CD4-positive, alpha-beta T cell treated with Interleukin-21 for 1 hour (primary cell): ENCODE measurements at places on chromosomes 3 and 15.

GRCh38 chr3:53593611-53594010, 99.2 kb downstream of the CACNA1D start:
- no peak for DNase-seq

GRCh38 chr3:169746924-169747323, 17.9 kb downstream of the TERC start:
- no peak for DNase-seq

- no peak for DNase-seq
Measured at GRCh38 chr15:59294574-59295260, 78.0 kb downstream of the MYO1E start.

GRCh38 chr3:187841560-187841959, 96.3 kb upstream of the BCL6 start:
- no peak for DNase-seq

DNA sequence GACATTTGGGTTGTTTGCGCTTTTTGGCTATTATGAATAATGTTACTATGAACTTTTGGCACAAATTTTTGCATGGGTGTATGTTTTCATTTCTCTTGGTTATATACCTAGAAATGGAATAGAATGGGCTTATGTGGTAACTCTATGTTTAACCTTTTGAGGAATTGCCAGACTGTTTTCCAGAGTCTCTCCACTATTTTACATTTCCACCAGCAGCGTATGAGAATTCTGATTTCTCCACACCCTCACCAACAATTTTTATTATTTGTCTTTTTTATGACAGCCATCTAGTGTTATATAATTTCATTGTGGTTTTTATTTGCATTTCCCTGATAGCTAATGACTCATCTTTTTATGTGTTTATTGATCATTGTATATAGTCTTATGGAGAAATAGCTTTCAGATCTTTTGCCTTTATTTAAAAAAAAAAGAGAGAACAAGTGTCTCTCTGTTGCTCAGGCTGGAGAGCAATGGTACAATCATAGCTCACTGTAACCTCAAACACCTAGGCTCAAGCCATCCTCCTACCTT, 247.2 kb downstream of the OPA1 start:
- no peak for DNase-seq

GRCh38 chr3:43180027-43180426, 74.1 kb upstream of the POMGNT2 start:
- DNase-seq, result peak; percentile 58

GRCh38 chr3:97974996-97975395, 2.8 kb upstream of the RIOX2 start:
- DNase-seq, result no peak

DNA sequence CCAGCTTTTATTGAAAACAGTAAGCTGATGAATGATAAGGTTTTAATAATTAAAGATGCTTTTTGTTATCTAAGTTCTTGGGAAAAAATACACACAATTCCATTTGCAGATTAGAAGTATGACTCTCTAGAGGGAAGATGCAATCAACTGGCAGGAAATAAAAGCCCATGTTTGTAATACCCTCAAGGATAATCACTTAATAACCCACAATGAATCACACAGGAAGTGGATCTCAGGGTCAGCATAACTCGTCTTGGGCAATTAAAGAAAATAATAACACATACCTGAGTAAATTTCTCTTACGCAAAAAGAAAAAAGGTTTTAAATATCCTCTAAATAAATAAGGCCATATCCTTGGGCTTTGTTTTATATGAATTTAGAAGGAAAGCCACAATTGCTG, 9.4 kb upstream of the EID1 start:
- DNase-seq, result no peak

DNA sequence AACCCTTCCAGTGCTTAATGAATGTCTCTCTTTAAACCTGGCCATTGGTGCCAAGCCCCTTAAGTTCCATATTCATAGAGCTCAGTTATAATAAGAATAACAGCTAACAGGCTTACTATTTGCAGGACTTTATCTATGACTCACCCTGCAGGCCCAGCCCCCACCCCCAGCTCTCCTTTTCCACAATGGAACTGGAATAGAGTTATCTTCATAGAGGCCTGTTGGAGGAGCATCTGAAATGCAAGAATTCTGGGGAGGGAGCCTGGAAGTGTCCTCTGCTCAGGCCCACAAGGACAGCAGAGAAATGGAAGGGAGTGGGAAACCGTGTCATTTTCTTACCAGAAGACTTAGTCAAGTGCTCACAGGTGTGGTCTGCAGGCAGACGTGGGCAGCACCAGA, 52.8 kb downstream of the SEMA5B start:
- no peak for DNase-seq

- DNase-seq, result no peak
Measured at GRCh38 chr15:88979674-88980073, 66.5 kb upstream of the MFGE8 start.

DNA sequence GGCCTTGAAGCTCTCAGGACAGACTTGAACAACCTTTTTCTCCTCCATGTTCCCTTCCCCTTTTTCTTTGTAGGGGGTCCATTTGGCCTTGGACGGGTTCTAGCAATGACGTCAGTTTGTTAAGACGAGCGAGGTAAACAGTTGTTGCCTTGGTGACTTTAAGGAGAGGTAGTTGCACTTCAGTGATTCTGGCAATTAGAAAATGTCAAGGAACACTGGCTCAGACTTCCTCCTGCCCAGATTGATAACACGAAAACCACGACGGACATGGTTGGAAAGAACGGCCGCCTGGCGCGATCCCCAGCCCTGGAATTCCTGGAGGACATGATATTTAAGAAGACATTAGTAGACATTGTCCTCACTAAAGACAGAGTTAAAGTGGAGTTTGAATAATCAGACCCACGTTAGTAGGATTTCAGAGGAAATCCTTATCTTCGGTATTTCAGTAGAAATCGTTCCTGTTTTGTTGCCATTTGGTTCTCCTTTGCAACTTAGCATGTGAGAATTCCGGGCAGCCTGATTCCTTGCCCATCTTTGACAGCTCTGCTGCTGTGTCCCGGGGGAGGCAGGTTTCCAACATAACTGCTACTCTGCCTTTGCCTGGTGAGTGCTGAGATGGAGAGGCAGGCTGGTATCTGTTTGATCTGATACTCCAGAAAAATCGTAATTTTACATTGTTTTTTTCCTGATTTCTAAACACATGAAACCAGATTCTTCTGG, 87.3 kb downstream of the ST6GAL1 start:
- no peak for DNase-seq

DNA sequence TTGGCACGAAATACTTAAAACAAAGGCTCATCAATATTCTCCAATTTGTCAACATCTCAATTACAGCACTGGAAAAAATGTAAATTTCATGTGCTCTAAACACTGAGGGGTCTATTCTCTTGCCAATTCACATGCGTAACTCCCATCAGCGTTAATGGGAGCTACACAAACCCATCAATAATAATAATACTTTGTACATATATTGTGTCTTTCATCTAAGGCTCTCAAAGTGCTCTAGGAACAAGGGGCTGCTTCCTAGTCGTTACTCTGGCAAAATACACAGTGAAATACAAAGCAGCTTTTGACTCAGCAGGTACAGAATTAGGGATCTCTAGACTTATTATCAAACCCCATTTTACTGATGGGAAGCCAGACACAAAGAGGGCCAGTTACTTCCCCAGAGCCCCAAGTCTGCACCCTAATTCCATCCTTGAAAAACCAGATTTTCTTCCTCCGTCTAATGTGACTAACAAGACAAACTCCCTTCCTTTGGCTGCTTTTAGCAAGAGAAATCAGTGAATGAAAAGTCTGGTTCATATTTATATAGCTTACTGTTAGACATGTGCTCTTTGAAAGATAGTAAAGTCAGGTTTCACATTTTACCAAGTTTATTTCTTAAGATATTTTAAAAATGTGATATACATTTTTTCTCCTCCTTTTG, 20.0 kb downstream of the MEIS2 start:
- DNase-seq, result no peak

DNA sequence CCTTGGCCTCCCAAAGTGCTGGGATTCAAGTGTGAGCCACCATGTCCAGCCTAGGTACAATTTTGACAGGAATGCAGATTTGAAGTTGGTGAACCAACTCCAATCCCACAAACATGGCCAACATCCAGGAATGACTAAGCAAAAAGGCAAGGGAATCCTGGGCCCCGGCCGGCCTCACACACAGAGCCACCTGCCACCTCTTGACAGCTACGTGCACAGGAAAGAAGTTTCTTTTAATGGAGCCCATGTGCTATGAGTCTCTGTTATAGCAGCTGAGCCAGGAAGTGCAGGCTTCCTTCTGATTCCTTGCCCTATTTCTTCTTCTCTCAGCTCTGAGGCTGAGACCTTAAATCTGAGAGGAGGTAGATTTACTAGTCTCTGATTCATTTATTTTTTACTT, 8.8 kb downstream of the TMEM40 start:
- no peak for DNase-seq

DNA sequence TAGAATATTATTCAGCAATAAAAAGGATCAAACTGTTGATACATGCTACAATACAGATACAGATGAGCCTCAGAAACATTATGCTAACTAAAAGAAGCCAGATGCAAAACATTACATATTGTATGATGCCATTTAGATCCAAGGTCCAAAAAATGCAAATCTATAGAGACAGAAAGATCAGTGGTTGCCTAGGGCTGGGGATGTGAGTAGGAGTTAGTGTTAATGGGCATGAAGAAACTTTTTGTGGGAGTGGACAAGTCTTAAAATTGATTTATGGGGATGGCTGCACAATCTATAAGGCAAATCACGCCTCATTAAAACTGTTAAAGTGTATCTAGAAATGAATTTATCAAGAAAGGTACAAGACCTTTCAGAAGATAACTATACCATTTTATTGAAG, 45.0 kb downstream of the EHHADH start:
- DNase-seq, result no peak

DNA sequence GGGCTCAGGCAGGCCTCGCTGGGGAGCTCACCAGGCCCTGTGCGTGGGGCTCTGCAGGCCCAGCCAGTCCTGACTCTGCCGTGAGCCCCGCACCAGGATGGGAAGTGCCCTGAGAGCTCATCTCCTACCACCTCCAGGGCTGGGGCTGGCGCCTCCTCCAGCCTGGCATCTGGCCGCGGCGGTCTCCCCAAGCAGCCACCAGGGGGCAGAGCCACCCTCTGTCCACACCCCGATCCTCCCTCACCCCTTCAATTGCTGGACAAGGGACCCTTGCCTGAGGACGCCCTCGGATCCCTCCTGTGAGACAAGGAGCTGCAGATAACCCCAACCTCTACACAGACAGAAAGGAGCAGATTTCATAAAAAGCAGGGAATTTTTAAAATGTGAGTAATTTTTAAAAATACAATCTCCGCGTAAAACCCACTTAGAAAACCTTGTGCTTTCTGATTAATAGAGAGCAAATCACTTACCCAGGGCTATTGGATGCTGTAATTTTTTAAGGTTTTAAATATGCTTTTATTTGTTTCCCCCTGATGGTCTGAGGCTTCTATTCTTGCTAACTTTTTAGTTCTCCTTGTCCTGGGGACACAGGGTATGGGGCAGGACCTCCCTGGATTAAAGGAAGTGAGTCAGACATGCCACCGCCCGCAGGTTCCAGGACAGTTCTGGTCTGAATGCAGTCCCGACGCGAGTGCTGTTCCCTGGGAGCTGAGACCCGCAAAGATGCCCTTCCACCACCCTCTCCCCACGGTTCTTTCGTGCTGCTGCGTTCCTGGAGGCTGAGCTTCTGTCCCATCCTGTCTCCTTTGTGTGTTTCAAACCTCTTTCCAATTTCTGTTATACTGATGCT, 52.3 kb upstream of the CHRNA7 start:
- DNase-seq, result peak; percentile 49

DNA sequence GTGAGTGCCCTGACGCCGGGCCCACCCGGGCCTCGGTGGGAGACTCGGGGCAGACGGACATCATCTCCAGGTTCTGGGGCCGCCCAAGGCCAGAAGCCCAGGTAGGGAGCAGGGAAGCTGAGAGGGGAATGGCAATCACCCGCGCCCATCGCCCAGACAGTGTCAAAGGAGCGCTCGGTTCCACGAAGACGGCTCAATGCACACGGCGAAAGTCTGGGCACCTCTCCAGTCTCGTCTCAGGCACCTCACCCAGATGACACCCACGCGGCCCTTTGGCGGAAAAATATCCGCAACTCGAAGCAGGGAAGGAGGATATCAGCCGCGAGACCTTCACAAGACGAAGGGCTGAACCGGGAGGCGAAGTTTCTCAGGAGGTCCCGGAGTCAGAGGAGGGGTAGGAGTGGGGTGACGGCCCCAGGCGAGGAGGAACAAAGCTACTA, 916 bp downstream of the IL17RD start:
- DNase-seq, result no peak

- DNase-seq, result no peak
Measured at GRCh38 chr15:37059086-37059485, 41.3 kb downstream of the MEIS2 start.

DNA sequence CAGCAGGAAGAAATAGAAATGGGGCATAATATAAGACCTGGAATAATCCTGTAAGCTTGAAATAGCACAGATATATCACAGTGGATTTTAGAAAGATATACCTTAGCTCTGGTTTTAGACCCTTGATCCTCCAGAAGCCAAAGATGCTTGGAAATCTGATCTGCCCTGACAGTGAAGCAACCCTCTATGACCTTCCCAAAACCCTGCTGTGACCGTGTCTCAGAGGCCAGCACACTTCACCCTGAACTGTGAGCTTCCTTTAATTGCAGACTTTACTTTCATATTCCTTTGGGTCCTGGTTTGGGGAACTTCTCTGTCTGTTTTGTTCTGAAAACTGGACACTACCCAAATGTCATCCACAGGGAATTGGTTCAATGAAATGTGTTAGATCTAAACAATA, 13.0 kb downstream of the MECOM start:
- DNase-seq, result no peak

DNA sequence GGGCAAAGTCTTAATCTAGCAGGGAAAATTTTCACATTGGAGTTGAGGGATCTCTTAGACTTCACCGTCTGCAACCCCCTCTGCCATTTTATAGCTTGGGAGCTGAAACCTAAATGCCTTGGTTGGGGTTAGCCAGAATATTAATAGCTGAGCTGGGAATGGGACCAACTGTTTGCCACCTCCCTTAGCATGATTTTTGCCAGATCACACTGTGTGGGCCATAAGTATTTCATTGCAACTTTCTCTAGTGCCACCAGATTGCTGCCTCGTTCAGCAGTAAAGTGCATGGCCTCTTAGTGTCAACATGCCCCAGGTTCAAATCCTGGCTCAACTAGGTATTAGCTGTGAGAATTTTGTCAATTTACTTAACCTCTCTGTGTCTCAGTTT, 55.9 kb upstream of the ABHD17C start:
- DNase-seq, result no peak

DNA sequence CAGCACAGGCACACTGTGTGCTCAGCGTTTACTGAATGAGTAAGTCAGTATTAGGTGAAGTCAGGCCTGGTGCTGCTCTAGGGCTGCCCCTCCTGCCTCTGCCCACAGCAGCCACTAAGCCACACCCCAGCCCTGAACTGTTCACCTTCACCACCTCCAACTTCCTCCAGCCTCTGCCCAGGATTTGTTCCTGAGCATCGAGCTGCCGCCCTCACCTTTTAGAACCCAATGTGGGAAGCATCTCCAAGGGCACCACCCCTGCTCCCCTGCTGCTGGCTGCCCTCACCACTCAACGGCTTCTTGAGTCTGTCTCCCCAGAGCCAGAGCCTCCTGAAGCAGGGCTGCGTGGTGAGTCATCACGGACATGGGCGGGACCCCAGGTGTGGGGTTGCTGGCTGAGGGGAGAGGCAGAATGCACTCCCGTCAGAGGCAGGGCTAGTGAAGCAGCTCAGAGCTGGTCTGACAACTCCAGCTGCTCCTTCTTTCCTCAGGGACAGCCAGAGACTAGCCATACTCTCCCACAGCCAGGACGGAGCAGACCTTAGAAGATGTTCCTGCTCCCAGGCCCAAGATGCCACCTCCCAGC, 5.8 kb downstream of the HYAL2 start:
- DNase-seq, result peak; percentile 77
